ENCODE measurements at places on chromosomes 6 and 20.

DNA sequence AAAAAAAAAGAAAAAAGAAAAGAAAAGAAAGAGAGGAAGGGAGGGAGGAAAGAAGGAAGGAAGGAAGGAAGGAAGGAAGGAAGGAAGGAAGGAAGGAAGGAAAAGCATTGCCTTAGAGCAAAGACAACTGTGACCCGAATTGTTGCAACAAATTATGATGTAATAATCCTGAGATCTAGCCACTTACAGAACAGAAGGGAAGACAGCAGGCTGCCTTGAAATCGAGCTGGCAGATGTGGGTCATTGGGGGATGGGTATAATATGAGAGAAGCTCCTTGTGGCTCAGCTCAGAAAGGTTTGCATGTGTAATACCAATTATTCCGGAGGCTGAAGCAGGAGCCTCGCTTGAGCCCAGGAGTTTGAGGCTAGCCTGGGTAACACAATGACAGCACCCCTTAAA, 208.1 kb upstream of the PROKR2 start:
- DNase-seq: no peak

DNA sequence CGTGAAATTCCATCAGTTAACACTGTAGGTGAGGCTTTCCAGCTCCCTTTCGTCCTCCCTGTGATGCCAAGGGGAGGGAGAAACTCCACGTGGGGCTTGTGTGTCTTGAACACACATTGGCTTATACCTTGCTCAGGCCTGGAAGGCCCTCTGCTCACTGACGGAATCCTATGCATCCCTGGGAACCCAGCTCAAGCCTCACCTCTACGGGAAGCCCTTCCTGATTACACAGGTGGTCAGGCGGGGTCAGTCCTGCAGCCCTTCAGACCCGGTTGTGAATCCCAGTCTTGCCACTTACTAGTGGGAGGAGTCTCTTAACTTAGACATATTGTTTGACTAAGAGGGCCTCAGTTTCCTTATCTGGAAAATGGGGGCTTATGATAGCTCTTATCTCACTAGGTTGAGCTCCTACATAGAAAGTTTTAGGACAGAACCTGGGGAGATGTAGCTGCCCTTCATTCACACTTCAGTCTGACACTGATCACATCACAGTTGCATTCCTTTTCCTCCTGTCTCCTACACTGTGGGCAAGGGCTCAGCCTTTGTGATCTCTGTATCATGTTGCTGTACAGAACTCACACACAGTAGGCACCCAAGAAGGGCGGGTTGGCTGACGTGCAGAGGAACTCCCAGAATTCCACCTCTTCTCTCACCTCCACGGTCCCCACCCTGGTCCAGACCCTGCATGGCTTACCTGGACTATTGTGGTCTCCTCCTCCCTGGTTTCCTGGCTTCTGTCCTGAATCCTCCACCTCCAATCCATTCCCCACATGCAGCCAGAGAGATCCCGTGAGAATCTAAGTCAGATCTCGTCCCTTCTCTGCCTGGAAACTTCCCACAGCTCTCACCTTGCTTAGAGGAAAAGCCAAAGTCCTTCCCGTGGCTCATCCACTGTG, 129.6 kb downstream of the CEBPB start:
- DNase-seq: no peak

DNA sequence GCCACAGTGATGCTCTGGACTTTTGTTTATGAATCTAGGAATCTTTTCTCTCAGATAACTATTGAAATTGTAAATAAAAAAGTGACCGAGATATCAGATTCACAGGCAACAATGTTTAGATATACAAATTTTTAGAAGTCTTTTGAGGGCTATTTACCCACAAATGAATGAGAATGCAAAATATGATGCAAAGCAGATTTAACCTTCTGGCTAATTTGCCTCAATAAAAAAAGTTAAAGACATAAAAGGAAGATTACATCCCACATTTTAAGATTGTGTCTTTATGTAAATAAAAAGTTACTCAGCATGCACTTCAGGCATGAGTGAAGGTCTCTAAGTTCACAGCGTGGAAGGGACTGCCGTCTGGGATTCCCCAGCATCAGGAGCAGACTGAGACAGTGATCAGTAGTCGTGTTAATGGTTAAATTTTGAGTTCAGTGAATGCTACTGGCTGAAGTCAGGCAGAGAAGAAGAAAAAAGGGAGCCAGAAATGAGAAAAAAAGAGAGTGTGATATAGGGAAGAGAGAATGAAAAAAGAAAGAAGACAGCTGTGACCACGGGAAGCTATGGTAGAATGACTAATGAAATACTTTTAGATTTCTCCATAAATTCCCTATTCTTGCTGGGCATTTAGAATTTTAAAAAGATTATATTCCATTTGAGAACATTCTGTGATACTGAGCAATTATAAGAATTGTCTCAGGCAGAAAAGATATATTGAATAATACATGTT, 93.6 kb downstream of the MYB start:
- DNase-seq: no peak

DNA sequence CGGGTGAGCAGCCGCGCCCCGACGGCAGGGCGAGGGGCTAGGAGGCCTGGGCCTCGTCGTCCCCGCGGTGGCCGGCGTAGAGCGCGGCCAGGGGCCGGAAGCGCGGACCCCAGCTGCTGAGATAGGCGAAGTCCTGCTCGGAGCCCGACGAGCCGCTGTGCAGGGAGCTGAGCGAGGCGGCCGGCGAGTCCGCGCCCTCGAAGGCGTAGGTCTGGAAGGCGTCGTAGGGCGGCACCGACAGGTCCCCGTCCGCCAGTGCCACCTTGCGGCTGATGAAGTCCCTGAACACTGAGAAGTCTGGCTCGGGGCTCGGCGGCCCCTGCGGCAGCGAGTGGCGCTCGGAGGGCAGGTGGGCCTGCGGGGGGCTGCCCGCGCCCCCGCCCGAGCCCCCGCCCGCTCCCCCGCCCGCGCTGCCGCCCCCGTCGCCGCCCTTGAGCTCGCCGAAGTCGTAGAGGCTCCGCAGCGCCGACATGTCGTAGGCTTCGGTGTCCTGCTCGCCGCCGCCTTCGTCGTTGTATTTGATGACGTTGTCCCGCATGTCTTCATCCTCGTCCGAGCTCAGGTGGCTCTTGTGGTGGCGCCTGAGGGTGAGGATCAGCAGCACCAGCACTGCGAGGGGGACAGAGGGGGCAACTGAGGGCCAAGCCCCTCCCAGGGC, 56.5 kb downstream of the CD40 start:
- DNase-seq: peak; percentile 82

- no peak for DNase-seq
Observed at GRCh38 chr20:63323357-63323981, 30.5 kb downstream of the COL20A1 start.

GRCh38 chr6:72977114-72977513, 248.2 kb downstream of the KHDC1L start:
- no peak for DNase-seq

DNA sequence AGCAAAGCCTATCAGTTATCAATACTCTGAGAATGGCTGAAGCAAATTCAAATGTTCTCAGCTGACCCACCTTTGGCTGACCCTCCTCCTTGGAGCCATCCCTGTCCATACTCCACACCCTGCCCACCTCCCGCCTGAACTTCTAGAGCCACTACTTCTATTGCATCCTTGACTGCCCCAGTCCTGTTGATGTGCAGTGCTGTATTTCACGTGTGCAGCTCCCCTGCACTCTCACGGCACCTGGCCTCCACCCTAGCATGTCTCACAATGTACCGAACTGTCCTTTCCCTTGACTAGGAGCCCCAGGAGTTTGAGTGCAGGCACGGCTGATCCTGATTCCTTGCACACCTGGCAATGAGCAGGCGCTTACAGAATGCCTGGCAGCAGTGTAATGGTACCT, 7.0 kb downstream of the CPXM1 start:
- DNase-seq: no peak

Data from 8988T (cell line).